ENCODE measurements at places on chromosomes 4 and X.

DNA sequence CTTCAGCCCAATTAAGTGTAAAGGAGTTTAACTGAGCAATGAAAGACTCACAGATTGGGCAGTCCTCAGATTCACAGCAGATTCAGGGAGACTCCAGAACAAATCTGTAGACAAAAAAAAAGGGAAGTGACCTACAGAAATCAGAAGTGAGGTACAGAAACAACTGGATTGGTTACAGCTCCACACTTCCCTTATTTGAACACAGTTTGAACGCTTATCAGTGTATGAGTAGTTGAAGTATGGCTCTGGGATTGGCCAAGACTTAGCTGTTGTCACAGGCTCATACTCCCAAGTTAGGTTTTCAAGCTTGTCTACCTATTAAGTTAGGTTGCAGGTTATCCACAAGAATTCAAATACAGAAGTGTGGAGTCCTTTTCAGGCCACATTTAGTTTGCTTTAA is 112.4 kb upstream of the ELOVL6 start:
- DNase-seq: peak; percentile 88

GRCh38 chrX:122246937-122247336 is 937.1 kb upstream of the GRIA3 start:
- DNase-seq: no peak

DNA sequence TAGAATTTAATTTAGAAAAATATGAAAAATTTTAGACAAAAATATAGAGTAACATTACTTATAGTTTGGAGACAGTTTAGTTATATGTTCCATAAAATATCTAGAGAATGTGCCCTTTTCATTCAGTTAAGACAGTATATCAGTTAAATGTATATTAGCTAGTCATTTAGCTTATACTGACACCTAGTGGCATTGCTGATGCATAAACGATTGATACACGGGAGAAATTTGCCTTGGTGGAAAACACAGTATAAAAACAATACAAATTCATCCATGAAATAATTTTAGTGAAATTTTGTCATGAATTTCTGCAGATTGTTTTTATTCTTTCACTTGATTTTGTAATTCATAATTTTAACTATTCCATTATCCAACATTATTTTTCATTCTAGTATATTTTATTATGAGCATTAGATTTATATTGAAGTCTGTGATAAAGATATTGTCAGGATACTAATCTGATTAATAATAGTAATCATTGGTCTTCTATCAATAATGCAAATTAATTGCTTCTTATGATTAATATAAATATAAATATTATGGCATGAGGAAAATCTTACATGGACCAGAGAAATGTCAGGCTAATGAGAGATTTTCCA is 219.0 kb downstream of the TLL1 start:
- peak; percentile 54 for DNase-seq

GRCh38 chr4:153439831-153440230 is 26.3 kb upstream of the TMEM131L start:
- no peak for DNase-seq

DNA sequence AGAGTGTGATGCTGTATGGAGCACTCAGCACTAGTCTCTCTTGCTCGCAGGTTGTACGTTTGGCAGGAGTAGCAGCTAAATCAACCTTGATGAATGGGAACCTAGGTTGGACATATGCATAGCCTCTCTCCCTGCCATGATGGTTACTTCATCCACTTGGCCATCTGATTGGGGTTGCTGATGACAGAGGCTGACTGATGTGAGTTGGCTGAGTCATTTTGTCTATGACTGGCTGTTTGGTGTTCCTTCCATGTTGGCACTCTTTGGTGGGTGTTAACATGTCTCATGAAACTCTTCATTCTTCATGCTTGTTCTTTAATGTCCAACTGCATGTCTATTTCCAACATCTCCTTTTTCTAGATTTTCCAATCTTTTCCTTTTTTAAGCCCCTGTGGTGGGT is 31.6 kb upstream of the SPARCL1 start:
- DNase-seq: no peak

- DNase-seq: no peak
Observed at GRCh38 chrX:110395877-110396276, 37.2 kb downstream of the RTL9 start.

DNA sequence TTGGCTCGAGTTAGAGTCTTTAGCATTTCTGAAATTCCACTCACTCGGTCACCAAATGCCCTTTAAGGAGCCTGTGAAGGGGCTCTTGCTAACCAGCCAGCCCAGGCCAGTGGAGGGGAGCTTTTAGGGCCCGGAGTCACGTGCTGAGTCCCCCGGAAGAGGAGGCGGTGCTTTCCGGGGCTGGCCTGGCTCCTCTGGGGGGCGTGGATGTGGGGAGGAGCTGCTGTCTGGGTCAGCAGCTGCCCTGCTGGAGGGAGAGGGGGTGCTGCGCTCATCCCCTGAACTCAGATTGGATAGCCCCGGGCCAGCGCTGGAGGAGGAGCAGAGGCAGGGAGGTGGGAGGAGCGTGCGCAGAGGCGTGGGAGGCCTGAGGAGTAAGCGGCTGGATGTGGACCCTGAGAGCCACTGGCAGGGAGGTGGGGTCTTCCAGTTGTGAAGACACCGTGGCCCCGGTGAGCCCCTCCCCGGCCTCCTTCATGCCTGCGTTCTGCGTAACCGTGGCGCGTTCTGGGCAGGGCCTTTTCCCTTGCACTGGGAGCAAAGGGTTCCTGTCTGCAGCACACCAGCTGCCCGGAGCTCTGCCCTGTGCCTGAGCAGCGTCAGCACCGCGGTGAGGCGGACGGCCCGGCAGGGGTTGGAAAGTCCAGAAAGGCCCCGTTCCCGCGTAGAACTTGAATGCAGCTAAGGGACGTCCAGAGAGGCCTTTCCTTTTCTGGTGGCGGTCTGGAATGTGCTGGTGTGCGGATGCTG is 19.7 kb downstream of the MAEA start:
- DNase-seq: no peak

- DNase-seq: peak; percentile 4
Observed at GRCh38 chr4:18568600-18568999, 547.0 kb upstream of the LCORL start.

DNA sequence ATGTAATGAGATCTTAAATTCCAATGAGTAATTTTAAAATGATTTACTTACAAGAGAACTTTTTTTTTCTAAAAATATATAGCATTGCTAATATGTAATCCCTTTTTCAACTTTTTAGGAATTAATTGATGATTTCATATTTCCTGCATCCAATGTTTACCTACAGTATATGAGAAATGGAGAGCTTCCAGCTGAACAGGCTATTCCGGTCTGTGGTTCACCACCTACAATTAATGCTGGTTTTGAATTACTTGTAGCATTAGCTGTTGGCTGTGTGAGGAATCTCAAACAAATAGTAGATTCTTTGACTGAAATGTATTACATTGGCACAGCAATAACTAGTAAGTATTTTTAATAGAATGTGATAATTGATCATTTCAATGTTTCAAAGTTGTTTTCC is 113.2 kb downstream of the USP9X start:
- no peak for DNase-seq

DNA sequence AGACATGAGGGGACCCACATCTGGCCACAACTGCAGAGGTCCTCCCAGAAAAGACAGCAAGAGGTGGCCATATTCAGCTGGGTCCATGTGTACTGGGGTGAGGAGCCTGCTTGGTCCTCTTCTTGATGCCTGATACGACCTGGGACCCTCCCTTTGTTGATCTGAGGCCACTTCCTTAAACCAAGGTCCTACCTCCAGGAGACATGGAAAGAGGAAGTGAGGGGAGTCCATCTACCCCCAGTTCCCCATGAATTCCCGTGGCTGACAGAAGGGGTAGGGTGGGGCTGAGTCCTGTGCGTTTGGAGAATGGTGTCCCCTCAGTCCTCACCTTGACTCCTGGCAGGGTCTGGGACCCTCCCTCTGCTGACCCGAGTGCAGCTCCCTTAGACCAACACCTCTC is 2.1 kb downstream of the MAGEA10 start:
- DNase-seq: peak; percentile 7

GRCh38 chrX:49167740-49168108 is 4.0 kb upstream of the PLP2 start:
- no peak for DNase-seq

DNA sequence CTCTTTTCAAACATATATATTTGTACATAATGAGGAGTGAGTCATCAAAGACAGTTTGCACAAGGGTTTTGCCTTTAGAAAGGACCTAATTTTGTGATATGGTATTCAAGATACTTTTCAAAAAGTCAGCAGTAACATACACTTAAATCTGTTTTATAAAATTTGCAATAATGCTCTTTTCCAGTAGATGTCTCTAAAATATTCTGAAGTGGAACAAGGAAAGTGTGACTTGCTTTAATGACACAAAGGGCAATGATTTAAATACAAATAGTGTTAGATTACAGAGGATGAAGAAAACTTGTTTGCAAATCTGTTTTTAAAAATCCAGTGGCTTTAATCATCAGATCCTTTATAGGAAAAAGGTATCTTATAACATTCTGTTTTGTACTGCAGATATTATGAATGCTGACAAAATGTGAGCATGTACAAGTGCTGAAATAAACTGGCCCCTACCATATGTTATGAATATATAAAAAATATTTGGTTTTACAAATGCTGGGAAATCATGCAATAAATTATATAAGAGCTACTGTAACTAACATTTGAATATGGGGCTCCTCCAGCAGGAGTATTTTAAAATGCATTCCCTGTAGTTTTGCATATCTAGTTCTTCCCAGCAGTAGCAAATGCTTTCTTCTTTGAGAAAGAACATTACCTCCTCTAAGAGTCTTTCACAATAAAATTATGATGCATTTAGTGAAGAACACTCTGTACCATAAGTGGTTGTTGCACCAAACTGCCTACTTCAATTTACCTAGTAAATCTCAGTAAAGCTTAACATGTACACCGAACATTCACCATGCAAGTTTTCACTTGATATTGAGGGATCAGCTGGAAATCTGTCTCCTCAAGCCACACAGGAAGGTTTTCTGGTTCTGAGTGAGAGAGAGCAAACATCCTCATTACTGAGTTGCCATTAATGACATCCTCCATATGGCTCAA is 20.2 kb downstream of the MMRN1 start:
- peak; percentile 54 for DNase-seq

GRCh38 chr4:142585411-142585810 is 260.7 kb downstream of the INPP4B start:
- no peak for DNase-seq

- DNase-seq: no peak
Observed at GRCh38 chrX:8103655-8104054, 67.4 kb downstream of the VCX2 start.

GRCh38 chr4:52586069-52586468 is 73.0 kb downstream of the USP46 start:
- no peak for DNase-seq

- DNase-seq: no peak
Observed at GRCh38 chrX:63656871-63657580, 128.0 kb downstream of the ARHGEF9 start.

DNA sequence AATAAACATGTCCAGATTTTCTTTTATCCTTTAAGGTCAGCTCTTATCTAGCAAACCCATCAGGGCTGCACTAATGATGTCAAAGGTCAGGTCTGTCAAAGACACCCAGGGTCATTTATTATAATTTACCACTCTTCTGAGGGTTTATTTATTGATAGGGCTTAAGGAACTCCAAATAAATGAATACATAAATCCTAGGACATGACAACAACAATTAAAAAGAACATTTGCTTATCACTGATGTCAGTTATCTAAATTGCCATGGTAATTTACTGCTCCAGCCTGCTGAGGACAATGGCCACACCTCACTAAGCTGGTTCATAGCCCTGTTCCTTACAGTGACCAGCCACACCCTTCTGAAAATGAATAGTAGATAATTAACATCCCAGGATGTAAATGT is 317.1 kb downstream of the UNC5C start:
- DNase-seq: no peak

- DNase-seq: no peak
Observed at GRCh38 chr4:97525236-97525635, 618.0 kb downstream of the STPG2 start.

- no peak for DNase-seq
Observed at GRCh38 chr4:108484187-108484586, 136.2 kb upstream of the RPL34 start.

DNA sequence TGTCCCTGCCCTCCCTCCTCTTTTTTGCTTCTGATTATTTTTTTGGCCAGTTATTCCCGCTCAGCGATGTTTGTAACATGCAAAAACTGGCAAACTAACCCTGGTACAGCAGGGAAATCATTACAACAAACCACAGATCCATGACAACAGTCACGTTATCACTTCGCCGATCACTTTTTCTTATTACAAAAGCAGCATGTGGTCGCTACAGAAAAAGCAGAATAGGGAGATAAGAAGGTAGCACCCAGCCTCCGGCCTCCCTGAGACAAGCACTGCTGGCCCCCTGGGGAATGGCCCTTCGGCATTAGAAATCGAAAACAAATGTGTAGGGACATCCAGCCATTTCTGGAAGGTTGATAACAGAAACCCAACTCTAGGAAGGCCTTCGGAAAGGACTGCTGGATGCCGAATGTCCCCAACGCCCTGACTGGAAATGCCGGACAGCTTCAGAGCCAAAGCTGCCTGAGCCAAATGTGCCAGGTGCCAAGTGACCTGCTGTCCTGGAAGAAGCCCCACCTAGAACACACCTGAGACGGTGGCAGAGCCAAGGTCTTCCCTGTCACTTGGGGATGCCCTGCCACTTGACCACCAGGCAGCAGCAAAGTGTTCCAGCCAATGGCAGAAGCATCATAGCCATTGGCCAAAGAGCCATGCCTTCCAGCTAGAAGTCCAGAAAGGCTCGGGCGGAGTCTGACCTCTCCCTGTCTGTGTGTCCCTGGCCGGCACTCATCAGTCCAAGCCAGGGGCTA is 2.9 kb downstream of the IDH3G start:
- no peak for DNase-seq

DNA sequence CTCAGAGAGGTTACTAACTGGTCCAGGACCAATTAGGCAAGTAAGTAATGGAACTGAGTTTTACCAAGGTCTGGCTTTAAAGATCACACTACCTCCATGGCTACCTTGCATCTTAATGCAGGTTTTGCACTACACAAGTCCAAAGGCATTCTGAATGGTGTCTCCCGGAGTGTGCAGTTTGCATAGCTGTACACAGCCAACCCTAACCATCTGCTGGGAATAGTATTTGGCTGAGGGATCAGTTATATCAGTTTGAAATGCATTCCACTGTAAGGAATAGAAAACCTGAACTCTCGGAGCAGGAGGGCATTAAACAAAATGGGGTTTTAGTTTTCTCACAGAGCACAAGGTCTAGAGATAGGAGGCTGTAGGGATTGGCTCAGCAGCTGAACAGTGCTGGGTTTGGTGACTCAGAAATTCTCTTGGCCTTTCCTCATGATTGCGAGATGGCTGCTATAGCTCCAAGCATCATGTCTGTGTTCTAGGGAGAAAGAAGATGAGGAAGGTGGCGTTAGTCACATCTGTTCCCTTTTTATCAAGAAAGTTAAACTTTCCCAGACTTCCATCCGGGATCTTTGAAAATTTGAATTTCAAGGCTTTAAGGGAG is 177.1 kb downstream of the NHS start:
- DNase-seq: no peak

DNA sequence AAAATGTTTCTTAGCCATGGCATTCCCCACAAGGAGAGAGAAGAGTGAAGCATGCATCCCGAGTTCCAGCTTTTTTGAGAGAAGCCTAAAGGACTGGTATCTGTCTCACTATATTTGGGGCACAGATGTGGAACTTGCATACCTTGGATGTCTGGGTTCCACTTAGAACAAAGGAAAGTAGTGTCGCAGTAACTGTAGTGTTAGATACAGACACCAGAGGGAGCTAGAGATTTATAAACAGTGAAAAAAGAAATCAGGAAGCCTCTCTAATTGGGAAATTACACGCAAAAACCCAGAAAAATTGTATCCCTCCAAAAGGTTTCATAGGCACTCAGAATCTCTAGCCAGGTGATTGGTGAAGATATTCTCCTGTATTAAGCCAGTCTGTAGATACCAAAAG is 34.4 kb downstream of the AGTR2 start:
- peak; percentile 31 for DNase-seq
